ENCODE measurements at places on chromosomes 2 and 18. TPM values are rescaled to one million over a fixed set of nuclear protein-coding genes. Genes with fewer than 3 reads are reported as not detected.

LINC00305 gene
- not detected for total RNA-seq

MAP3K19 gene
- total RNA-seq: not detected

CROCC2 gene
- total RNA-seq: not detected

SKOR2 gene
- not detected for total RNA-seq

AGXT gene
- not detected for total RNA-seq

TUBB8B gene
- total RNA-seq: not detected

FAM117B gene
- 2.0 TPM for total RNA-seq

HOXD3 gene
- total RNA-seq: 0.90 TPM

RGPD8 gene
- 6.9 TPM for total RNA-seq

UGT1A3 gene
- not detected for total RNA-seq

SP140 gene
- total RNA-seq: 0.32 TPM

PLCL1 gene
- 0.08 TPM for total RNA-seq

NAT8 gene
- total RNA-seq: not detected

NT5DC4 gene
- not detected for total RNA-seq

IFIH1 gene
- 2.9 TPM for total RNA-seq

LRPPRC gene
- 75.5 TPM for total RNA-seq

TMEM37 gene
- not detected for total RNA-seq

SIGLEC15 gene
- 0.29 TPM for total RNA-seq

KCNF1 gene
- not detected for total RNA-seq

RDH14 gene
- total RNA-seq: 25.9 TPM

FAM237A gene
- not detected for total RNA-seq

SPDYA gene
- total RNA-seq: 0.49 TPM

CCDC141 gene
- under 0.01 TPM for total RNA-seq

PRKAG3 gene
- total RNA-seq: not detected

CYP26B1 gene
- total RNA-seq: 1.6 TPM

KCNE4 gene
- 0.34 TPM for total RNA-seq
